Stromal cell of bone marrow (primary cell): ENCODE measurements at places on chromosomes 16 and 17.

GRCh38 chr16:48153774-48154173 is 2.0 kb downstream of the ABCC12 start:
- no peak for DNase-seq

DNA sequence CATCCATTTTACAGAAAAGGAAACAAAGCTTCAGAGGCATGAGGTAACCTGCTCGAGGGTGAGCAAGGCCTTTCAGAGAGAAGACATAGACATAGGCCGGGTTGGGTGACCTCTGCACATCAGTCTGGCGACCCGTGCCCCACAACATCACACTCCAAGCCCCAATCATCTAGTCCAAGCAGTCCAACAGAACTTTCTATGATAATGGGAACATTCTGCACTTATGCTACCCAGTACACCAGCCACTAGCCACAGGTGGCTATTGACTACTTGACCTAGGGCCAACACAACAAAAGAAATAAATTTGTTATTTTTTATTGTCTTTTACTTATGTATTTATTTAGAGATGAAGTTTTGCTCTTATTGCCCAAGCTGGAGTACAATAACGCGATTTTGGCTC is 20.8 kb downstream of the MYH11 start:
- DNase-seq: no peak

GRCh38 chr17:6095501-6095900 is 25.3 kb downstream of the WSCD1 start:
- DNase-seq: no peak

GRCh38 chr17:5629128-5629527 is 44.8 kb upstream of the NLRP1 start:
- no peak for DNase-seq

- DNase-seq: no peak
These were observed 161.1 kb upstream of the TBX2 start for GRCh38 chr17:61238455-61238933.

DNA sequence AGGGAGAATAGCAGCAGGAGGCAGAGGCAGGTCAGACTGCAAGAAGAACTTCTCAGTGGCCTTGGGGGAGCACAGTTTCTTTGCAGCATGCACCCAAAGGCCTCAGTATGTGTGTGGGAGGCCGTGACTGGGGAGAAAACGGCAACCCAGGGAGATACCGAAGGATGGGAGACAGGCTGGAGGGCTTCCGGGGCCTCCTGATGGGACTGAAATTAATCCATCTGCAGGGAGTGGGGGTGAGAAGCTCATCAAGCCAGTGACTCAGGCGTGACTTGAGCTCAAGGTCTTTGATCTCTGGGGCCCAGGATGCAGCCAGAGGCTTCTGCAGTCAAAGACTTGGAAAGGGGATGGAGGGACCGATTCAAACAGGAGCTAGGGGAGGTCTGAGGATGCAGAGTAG is 5.1 kb upstream of the C17orf113 start:
- DNase-seq: no peak

DNA sequence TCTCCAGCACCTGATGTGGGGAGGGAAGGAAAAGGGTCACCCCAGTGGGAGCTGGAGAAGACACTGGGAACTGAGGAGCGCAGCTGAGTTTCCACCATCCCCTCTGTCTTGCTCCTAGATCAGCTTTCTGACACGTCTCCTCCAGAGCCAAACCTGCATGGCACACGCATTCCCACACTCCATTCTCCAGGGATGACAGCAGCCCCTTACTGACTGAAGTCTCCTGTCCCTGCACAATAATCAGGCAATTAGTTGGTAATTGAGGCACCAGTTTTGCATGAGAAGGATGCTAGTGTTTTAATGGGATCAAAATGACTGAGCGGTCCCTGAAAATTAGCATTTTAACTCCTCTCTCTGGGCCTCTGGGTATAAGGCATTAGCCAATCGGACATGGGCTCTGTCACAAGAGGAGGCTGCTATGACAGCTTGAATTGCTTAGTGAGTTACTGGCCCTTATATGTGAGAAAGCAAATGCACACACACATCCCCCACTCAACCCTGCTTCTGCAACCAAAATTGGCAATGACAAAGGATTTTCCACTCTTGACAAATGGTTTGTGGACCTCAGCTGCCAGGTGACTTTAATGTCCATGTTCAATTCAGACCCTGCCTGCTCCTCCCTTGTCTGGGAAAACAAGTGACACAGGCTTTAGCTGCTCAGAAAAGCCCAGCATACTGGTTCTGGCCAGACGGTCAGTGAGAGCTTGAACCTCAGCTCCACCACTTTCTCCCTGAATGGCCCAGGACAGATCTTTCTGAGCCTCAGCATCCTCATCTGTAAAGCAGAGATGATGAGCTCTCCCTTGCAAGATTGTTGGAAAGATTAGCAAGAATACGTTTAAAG is 57.2 kb upstream of the SREBF1 start:
- DNase-seq: no peak

DNA sequence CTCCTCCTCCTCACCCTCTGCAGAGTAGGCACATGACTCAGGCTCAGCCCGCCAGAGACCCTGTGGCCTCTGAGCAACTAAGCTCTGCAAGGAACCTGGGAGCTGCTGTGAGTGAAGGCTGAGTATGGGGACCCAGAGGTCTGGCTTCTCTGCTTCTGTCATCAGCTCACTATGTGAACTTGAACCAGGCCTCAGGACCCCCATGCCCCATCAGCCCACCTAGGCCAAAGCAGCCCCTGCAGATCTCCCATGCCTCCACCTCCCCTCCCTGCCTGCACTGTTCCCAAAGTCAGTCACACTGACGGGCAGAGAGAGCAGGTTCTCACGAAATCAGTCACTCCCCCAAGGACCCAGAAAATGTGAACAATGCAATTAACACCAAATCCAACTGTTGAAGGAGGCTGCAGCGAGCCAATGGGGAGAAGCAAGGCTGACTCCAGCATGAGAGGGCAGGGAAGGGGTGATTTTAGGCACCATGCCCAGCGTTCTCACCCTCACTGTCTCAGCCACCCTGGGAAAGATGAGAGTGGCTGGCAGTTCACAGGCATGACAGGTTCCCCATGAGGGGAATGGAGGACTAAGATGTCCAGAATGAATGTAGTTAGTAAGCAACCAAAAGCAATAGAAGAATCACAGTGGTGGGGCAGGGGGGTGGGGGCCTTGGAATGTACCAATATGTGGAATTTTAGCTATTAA is 60.6 kb downstream of the BEAN1 start:
- no peak for DNase-seq

DNA sequence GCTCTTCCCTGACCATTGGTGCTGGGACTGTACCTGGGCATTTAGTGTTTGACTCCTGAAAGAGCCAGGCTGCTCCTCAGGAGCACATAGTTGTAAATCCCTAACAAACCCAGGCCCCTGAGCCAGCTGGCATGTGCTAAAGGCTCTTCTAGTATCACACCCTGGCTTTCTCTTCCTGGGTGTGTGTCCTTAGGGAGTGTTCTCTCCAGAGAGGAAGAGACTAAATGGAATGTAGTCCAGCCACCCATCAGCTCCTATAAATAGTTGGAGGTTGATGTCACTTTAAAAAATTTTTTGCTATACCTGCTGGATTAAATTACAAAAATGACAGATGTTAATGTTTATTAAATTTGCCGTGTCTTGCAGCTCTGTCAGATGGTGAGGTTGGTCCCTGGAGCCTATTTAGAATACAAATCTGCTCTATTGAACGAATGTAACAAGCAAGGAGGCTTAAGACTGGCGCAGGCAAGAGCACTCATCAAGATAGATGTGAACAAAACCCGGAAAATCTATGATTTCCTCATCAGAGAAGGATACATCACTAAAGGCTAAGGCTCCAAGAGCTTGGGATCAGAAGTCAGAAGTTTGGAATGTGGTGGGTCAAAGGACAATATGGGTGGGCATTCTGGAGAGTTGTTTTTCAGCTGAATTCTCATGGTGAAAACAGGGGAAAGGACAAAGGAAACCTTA is 13.1 kb upstream of the DUSP14 start:
- peak; percentile 44 for DNase-seq

DNA sequence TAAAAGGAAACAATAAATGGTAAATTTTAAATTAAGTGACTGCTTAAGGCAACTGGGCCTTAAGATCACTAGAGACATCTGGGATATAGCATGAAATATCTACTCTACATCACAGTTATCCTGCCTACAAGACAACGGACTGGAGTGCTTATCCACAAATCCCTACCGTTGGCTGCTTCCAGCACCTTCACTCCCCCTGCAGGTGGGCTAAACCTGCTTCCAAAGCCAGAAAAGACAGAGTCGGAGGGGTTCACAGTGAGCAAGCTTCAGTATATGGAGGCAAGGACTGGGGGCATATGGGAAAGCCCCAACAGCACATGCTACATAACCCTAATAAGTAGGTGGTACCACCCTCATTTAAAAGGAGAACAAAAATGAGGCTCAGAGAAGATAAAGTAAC is 45.3 kb downstream of the GRIN2A start:
- DNase-seq: no peak

DNA sequence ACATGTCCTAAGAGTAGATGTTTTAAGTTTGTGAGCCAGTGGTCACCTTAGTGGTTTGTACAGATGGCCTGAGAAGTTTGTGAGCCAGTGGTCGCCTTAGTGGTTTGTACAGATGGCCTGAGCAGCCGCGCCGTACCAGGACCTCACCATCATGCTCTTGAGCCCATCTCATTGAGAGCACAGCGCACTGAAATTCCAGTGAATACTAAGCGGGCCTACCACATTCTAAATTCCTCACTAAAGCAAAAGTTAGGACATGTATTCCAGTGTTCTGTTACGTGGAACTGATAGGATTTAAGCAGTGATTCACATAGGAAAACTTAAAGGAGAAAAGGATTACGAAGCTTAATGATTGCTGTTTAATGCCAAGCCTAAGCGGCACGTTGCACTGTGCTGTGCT is 3.9 kb downstream of the USP10 start:
- no peak for DNase-seq

GRCh38 chr16:56691885-56692284 is 9.6 kb downstream of the MT1X start:
- no peak for DNase-seq

GRCh38 chr16:67244387-67245185 is 2.7 kb downstream of the FHOD1 start:
- peak; percentile 95 for DNase-seq

- DNase-seq: no peak
These were observed 41.0 kb upstream of the KSR1 start for GRCh38 chr17:27415120-27415795.

GRCh38 chr16:47197536-47198179 is 53.9 kb upstream of the NETO2 start:
- peak; percentile 18 for DNase-seq

GRCh38 chr17:82882715-82883418 is 43.0 kb upstream of the ZNF750 start:
- DNase-seq: no peak

DNA sequence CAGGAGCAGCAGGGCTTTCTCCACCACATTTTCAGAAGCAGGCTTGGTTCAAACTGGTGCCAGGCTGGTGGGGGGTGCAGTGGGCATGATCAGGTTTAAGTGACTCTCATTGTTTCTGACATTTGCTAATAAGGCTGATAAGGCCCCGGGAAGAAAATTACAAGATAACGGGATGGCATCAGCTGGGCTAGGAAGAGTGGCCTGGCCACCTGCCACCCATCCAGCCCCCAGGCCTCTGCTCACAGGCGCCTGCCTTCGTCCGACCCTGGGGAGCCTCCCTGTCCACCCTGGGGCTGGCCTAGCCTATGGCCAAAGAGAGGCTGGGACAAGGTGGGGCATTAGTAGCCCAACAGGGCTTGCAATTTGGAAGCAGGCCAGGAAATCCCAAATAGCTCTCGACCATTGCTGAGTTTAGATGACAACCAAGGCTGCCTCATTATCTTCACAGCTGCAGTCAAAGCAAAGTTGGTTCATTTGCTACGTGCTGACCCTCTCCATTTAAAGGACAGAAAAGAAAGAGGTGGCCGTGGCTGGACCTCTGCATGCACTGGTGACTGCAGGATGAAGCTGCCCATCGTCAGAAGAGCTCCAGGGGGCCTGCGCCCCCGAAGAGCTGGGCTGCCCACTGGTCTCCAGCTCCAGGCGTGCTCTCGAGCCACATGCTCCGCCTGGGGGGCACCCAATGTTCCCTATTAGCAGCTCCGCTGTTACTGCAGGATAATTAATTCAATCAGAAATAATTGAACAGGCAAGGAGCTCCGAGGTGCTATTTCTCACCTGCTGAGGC is 44.9 kb downstream of the PEMT start:
- no peak for DNase-seq

GRCh38 chr17:78276098-78276887 is 44.9 kb downstream of the TMEM235 start:
- DNase-seq: no peak

DNA sequence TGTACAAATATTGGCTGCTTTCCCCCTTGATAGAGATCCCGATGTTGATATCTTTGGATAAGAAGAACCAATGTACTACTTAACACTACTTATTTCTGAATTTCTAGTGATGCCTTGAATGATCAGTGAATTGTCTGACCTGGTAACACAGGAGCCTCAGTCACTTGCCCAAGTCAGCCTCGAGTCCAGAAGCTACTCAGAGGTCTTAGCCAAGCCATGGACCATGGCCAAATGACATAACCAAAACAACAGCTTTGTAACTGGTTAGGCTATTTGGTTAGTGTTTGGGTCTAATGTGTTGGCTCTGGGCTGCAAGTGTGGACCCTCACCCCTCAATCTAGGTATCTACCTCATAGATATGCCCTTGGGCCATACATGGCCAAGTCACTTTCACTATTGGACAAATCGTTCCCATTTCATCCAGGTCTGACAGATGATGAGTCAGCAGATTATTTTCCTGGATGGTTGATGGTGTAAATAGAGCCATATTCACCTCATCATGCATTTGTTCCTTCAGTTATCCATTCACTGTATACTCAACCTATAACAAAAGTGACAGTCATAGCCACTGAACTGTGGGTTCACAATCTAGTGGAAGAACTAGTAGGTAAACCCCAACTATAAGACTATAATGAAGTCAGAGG is 3.5 kb downstream of the RBFOX1 start:
- no peak for DNase-seq

- no peak for DNase-seq
These were observed 1.0 kb upstream of the CCNF start for GRCh38 chr16:2428051-2428783.

- no peak for DNase-seq
These were observed 12.0 kb downstream of the EEF2K start for GRCh38 chr16:22217890-22218730.

DNA sequence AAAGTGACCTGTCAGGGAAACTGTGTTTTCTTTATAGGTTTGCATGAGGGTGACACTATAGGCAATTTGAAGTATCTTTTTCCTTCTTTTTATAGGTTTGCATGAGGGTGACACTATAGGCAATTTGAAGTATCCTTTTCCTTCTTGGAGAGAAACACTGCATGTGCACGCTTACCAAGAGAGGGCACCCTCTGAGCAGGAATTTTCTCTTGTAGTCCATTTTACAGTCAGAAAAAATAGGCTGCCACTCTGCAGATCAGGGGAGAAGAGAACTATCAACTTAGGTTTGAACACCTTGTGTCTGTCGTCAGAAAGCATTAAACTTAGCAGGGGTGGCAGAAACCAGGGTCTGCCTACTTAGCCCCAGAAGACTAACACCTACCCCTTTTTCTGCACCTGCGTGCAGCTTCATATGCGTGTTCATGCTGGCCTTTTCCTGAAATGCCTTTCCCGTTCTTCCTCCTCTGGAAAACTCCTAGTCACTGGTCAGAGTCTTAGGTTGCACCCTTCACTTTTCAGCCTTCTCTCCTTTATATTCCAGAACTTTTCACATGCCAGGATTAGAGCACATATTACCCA is 16.4 kb upstream of the SMIM36 start:
- peak; percentile 57 for DNase-seq
